ENCODE measurements at places on chromosomes 3 and 15.
A peak's percentile ranks its signal among the peaks of the same experiment; 100 is the strongest.

DNA sequence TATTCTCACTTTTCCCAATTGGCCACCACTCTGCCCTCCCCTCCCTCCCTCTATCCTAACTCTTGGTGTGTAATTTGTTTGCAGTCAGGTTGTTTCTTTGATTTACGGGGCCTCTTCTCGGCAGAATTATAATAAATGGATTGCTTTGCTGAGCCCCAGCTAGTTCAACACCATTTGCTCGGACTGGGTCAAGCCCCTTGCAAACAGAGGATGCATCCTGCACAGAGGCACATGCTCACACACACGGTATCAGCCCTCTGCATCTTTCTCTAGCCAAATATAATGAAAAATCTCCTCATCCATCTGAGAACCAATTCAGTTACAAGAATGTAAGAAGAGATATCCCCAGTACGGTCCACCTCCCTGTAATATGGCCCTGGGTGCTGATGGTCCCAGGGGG, 97.7 kb downstream of the EPHB1 start:
- no peak for DNase-seq

DNA sequence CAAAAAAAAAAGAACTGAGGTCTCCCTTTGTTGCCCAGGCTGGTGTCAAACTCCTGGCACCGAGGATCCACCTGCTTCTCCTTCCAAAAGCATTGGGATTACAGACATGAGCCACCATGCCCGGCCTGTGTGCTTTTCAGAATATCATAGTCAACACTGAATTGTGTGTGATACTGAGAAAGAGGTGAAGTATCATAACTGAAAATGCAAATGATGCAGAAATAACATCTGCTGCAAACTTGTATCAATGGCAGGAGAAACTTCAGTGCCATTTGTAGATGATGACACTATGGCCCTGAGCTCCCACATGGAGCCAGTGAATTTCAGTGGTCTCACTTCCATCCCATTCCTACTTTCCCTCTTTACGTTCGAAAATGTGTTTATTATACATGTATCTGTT, 21.9 kb downstream of the IL12A start:
- DNase-seq: no peak

- no peak for DNase-seq
Observed at GRCh38 chr15:31023841-31024240, 32.4 kb upstream of the MTMR10 start.

- DNase-seq: no peak
Observed at GRCh38 chr15:40999190-40999589, 45.9 kb downstream of the CHAC1 start.

DNA sequence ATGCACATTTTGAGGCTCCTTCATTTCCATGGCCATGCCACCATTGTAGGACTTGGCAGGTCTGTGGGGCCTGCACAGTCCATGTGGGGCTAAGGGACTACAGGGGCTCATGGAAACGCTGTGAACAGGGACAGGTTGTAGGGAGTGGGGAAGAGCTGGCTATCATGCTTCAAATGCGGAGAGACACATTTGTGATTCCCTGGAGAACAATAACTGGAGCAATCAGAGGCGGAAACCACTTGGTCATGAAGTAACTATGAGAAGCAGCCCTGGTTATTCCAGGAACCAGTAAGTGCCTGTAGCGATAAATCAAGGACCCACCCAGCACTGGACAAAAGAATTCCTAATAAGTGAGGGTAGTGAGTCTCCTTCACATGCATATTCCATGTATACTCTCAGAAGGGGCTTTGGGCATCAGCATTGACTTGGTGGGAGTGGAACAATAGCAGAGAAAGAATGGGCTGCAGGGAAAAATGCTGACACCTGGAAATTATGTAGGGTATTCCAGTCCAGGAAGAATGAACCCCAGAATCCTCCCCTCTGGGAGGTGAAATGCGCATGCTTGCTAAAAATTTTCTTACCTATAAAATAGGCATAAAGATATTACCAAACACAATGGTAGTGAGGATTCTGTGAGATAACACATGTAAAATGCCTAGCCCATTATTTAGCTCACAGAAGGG, 251.4 kb upstream of the ROPN1 start:
- DNase-seq: no peak

GRCh38 chr15:54638666-54639065, 558.1 kb downstream of the RSL24D1 start:
- no peak for DNase-seq

- DNase-seq: peak; percentile 38
Observed at GRCh38 chr3:187290503-187290902, 1.0 kb downstream of the MASP1 start.

DNA sequence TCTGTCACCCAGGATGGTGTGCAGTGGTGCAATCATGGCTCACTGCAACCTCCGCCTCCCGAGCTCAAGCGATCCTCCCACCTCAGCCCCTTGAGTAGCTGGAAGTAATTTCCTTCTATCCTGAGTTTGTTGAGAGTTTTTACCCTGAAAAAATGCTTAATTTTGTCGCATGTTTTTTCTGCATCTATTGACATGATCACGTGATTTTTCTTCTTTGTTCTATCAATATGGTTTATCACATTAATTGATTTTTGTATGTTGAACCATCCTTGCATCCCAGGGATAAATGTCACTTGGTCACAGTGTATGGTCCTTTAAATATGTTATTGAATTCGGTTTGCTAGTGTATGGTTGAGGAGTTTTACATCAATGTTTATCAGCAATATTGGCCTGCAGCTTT, 11.9 kb upstream of the OR5K4 start:
- DNase-seq: no peak

DNA sequence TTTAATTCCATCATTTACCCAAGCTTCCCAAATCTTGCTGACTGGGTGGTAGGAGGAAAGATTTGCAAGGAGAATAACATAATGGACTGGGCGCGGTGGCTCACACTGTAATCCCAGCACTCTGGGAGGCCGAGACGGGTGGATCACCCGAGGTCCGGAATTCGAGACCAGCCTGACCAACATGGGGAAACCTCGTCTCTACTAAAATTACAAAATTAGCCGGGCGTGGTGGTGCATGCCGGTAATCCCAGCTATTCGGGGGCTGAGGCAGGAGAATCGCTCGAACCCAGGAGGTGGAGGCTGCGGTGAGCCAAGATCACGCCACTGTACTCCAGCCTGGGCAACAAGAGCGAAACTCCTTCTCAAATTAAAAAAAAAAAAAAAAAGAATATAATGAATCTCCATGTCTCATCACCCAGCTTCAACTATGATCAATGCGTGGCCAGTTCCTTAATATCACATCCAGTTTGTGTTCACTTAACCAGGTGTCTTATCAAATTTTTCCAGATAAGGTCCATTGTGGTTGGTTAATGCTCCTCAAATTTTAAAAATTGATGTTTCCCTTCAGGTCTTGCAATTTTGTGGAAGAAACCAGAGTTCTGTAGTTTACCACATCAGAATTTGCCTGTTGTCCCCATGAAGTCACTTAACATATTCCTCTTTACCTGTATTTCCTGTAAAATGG, 1.3 kb upstream of the ABCF3 start:
- no peak for DNase-seq

DNA sequence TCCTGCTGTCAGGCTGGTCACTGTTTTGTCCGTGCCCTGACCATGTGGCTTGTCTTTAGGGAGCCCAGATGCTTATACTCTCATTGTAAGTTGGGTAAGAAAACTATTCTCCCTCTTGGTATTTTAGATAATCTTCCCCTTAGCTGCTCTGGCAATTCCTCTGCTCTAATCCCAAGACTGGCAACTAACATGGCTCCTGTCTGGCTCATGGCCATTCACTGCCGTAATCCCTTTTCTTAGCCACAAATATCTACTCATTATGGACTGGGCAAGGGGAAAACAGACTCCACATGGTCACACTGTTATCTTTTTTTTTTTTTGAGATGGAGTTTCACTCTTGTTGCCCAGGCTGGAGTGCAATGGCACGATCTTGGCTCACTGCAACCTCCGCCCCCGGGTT, 38.8 kb downstream of the TYRO3 start:
- DNase-seq: no peak

- no peak for DNase-seq
Observed at GRCh38 chr15:35166730-35167359, 81.8 kb upstream of the NANOGP8 start.

- no peak for DNase-seq
Observed at GRCh38 chr15:89666184-89666857, 11.1 kb upstream of the KIF7 start.

- DNase-seq: no peak
Observed at GRCh38 chr3:137509354-137510045, 254.6 kb upstream of the SOX14 start.

- DNase-seq: no peak
Observed at GRCh38 chr15:47409600-47409999, 307.7 kb upstream of the SEMA6D start.

- DNase-seq: no peak
Observed at GRCh38 chr3:57927166-57927565, 81.1 kb upstream of the FLNB start.

- no peak for DNase-seq
Observed at GRCh38 chr3:195865752-195866151, 42.6 kb downstream of the TNK2 start.

- no peak for DNase-seq
Observed at GRCh38 chr3:48271763-48272498, 31.0 kb downstream of the ZNF589 start.

GRCh38 chr3:126816986-126817777, 113.1 kb downstream of the CHCHD6 start:
- DNase-seq: no peak

- DNase-seq: peak; percentile 58
Observed at GRCh38 chr15:90071220-90071807, 31.0 kb downstream of the IDH2 start.

GRCh38 chr3:99248913-99249312, 347.4 kb upstream of the DCBLD2 start:
- DNase-seq: no peak

GRCh38 chr3:14962762-14963161, 15.4 kb downstream of the NR2C2 start:
- no peak for DNase-seq

DNA sequence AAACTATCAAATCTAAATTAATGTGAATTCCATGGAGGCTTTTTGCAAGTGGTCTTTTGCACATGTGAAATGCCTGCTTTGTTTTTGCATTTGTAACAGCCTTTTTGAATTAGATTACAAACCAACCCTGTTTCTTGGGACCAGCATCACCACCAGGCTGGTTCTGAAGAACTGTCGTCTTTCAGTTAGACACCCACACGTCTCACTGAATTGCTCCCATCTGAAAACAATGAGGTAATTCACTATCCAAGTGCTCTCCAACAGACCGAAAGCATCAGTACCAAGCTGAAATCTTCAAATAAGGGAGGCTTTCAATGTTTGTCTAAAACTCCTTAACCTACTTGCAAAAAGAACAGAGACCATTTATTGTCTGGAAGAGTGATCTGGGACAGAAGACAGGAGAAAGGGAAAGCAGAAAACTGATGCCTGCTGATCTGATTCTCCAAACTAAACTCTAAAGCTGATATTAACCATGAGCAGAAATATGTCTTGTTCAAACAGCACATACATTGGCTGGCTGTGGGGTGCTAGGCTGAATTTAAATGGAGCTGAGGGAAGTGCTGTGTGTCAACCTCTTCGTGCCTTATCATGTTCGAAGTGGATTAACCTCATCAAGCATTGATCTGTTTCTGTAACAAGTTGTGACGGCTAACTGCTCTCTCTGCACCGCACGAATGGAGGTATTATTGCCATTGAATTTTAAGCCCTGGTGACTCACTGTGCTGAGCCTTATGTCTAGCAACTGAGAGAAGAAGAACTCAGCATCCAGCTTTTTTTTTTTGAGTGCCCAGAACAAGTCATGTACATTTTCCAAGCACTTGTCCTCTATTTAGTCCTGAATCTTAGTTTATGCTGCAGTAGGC, 213.7 kb upstream of the P2RY1 start:
- DNase-seq: peak; percentile 78

DNA sequence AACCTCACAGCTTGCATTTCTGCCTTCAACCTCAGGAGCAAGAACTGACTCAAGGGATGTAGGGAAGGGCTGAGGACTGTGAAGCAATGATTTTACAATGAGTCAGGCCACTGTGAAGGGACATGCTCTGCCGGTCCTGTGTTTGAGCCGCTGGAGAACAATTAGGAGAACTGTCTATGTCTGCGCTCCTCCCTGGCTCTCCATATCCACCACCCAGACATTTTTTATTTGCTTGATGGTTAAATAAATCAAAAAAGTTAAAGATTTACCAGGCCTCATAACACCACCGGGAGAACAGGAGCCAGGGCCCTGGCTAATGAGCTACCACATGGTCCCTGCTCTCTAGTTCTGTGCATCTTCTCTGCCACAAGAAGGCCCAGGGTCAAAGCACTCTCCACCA, 29.6 kb downstream of the SEC61A1 start:
- no peak for DNase-seq

- no peak for DNase-seq
Observed at GRCh38 chr3:59084583-59084982, 34.8 kb upstream of the CFAP20DC start.

DNA sequence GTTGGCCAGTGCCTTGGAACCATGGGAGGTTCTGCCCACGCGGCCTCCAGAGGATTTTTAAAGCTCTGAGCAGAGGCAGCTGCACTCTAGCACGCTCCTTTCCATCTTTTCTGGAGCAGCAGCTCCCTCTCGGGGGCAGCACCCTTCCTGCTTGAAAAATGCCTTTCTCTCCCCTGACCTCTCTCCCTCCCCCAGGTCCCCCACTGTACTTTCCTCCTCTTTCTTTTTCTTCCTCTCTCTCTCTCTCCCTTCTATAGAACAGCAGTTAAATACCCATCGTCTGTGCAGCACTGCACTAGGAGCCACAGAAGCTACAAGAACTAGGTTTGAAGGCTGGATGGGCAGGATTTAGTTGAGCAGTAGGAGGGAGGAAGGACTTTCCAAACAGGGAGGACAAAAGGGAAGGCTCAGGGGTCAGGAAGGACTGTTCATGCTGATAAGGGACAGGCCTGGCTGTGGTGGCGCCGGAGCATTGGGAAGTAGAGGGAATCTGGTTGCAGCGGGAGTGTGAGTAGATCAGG, 4.4 kb downstream of the ALPK3 start:
- no peak for DNase-seq

- DNase-seq: no peak
Observed at GRCh38 chr15:27873039-27873438, 226.1 kb downstream of the OCA2 start.

- DNase-seq: no peak
Observed at GRCh38 chr3:126124896-126125295, 41.0 kb upstream of the SLC41A3 start.

GRCh38 chr15:100032358-100033085, 299.3 kb upstream of the LYSMD4 start:
- no peak for DNase-seq

DNA sequence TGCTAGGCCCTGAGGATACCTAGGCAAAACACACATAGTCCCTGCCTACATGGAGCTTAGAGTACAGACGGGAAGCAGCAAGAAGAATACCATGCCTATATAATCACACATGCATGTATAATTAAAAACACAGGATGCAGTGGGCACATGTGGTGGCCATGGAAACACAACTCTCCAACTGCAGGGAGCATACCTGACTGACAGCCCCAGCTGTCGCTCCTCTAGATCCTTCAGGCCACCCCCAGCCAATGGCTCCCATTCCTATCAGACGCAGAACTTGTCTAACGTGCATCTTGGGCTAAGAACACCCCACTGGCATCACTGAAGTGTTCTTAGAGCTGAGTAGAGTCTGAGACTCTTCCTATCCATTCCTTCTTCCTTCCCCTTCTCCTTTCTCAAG, 125.5 kb upstream of the FRMD4B start:
- no peak for DNase-seq

Measured in spinal cord (tissue), 10 donors.